Stimulated activated CD8-positive, alpha-beta memory T cell treated with anti-CD3 and anti-CD28 coated beads, Interleukin-4, amount 100 ng/mL, for 4 hours (primary cell): ENCODE measurements at places on chromosomes 13 and 19.
A peak's percentile ranks its signal among the peaks of the same experiment; 100 is the strongest.

GRCh38 chr19:3270902-3271301 is 46.4 kb downstream of the CELF5 start:
- no peak for DNase-seq

- DNase-seq, result peak; percentile 93
These were observed 1.5 kb upstream of the GADD45B start for GRCh38 chr19:2474232-2475017.

DNA sequence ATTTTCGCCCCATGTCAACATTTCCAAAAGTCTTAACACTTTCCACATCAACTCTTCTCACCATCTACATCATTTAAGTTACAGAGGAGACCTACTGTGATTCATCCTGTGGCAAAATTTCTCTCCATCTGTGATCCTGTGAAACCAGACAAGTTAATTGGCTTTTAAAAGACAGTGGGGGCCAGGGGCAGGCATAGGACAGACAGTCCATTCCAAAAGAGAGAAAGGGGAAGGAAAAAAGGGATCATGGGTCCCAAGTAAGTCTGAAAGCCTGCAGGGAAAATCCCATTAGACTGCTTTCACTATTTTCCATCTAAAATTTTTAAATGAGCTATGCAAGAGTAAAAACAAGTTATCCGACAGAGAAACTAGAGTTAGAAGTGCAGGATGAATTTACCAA is 121.0 kb downstream of the MRPL57 start:
- no peak for DNase-seq

- no peak for DNase-seq
These were observed 955.6 kb downstream of the UQCRFS1 start for GRCh38 chr19:28257396-28257795.

DNA sequence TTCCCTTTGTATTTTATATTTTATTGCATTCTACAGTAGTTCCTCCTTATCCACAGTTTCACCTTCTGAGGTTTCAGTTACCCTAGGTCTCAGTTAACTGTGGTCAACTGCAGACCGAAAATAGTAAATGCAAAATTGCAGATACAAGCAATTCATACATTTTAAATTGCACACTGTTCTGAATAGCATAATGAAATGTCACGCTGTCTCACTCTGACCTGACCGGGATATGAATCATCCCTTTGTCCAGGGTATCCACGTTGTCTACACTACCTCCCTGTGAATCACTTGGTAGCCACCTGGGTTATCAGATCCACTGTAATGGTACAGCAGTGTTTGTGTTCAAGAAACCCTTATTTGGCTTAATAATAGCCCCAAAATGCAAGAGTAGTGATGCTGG is 325.0 kb downstream of the DNAJC15 start:
- DNase-seq, result no peak

GRCh38 chr13:109836629-109837607 is 50.5 kb upstream of the IRS2 start:
- DNase-seq, result no peak

GRCh38 chr13:74889321-74889720 is 592.6 kb downstream of the TBC1D4 start:
- no peak for DNase-seq

- no peak for DNase-seq
These were observed 102.0 kb downstream of the SLITRK1 start for GRCh38 chr13:83780227-83780626.

DNA sequence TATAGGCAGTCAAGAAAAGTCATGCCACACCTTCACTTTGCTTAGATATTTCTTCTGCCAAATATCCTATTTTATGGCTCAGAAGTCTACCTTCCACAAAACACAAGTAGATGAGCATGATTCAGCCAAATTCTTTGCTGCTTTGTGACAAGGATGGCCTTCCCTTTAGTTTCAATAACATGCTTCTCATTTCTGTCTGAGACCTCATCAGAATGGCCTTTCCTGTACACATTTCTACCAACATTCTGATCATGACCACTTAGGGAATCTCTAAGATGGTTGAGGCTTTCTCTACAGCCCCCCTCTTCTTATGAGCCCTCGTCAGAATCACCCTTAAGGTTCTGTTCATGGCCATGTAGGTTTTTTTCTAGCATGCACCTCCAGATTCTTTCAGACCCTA is 96.2 kb downstream of the COL4A2 start:
- no peak for DNase-seq

DNA sequence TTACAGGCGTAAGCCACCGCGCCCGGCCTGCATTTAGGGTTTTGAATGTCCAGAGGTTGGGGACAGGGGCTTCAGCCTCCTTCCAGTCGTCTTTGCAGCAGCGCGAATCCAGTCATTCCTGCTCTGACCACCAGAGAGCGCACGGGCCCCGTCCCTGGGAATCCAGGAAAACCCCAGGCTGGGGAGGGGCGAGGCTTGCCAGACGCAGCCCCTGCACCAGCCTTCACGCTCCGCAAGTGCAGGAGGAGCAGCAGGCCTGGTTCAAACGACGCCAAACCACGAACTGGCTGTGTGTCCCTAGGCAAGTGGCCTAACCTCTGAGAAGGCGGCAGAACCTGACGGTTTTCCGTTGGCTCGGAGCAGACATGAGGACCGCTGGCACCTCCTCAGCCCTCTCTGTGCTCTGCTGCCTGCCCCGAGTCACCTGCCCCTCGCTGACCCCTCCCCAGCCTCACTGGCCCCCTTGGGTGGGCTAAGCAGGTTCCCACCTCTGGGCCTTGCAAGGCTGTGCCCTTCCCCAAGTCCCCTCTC is 2.0 kb upstream of the RNF126 start:
- DNase-seq, result peak; percentile 55

DNA sequence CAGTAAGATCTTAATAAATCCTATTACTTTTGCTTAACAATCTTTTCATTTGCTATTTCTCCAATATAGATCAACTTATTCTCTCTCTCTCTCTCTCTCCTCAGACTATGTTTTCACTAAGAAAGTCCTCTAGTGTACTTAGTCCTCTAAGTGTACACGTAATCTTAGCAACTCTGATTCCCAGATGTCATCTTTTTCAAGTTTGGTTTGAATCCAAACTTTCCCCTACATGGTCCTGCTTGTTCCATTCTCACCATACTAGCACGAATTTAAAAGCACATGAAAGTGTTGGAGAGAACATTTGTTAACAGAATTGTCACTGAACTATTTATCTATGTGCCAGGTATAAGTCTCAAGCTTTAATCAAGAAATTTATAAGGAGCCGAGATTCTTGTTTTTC is 202.9 kb downstream of the SPRY2 start:
- DNase-seq, result no peak

DNA sequence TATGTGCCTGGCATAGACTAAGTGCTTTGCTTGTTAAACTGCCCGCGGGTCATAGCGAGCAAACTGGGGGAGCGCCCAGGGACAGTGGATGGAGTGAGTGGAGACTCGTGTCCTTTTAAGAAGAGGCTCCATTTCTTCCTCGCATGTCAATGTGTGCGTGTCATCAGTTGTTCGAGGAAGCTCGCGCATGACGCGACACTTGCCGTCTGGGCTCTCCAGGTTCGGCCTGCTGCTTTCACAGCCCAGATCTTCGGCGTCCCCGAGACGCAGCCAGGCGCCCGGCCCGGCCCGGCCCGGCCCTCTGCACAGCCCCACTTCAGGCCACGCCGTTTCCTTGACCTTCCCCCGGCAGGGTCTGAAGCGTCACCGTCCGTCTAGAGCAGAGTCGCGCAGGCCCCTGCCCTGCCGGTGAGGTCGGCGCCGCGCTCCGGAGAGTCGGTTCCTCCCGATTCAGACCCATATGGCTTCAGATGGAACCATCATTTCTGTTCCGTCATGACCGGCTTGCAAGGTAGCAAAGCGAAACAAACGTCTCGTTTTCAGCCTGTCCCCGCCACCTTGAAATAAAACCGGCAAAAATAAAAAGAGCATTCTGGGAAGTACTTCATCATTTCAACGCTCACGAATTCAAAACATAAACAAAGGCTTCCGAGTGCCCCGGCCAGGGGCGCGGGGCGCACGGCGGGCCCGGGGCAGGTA is 599 bp upstream of the ARHGEF7 start:
- no peak for DNase-seq

- no peak for DNase-seq
These were observed 7.1 kb upstream of the DOCK9 start for GRCh38 chr13:98984983-98985382.

DNA sequence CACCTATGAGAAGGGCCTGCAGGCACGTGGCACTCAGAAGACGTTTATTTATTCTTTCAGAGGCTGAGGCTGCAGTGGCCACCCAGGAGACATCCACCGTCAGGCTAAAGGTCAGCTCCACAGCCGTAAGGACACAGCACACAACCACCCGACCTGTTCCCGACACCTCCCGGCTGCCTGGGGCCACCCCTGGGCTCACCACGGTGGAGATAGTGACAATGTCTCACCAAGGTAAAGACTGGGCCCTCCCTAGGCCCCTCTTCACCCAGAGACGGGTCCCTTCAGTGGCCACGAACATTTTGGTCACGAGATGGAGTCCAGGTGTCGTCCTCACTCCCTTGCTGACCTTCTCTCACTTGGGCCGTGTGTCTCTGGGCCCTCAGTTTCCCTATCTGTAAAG is 32.5 kb downstream of the SPC24 start:
- no peak for DNase-seq

- DNase-seq, result no peak
These were observed 13.1 kb upstream of the PNMA8C start for GRCh38 chr19:46441866-46442265.

GRCh38 chr13:108407495-108407894 is 138.0 kb downstream of the TNFSF13B start:
- DNase-seq, result no peak
